Effector memory CD8-positive, alpha-beta T cell (primary cell): ENCODE measurements at places on chromosomes 3 and 15.

GRCh38 chr15:101121511-101122090 is 130.2 kb downstream of the CHSY1 start:
- no peaks in the 10 kb centered on the region for H3K27me3 ChIP-seq
- peaks cover 26% of the 10 kb centered on the region for H3K4me1 ChIP-seq
- no peak for DNase-seq
- peak overlapping the region; percentile 41 for H3K4me3 ChIP-seq
- no peaks in the 10 kb centered on the region for H3K36me3 ChIP-seq
- H3K27ac ChIP-seq = no peak overlapping the region

DNA sequence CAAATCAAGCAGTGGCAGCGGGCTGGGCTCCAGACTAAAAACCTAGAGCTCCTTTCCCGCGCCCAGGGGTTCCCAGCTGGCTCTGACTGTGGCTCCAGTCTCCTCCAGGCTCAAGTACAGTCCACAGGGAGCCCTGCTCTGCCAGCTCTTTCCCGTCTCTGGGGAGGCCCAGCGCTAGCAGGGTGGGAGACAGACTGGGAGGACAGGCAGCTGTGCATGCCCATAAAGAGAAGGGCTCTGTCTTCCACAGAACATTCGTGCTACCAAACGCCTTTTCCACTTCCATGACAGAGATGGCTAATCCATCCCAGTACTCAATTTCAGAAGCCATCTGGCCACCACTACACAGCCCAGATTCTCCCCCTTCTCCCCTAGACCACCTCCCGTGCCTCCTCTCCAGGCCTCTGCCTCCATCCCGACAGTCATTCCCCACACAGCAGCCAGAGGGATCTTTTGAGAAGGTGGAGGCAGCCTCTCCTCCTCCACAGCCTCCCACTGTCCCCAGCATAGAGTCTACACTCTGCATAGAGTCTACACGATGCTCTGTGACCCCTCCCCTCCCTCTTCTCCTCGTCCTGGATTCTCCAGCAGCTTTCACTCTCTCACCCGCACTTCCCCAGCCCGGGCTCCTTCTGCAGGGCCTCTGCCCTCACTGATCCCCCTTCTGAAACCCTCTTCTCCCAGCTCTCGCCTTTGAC is 6.8 kb upstream of the DUSP7 start:
- H3K4me3 ChIP-seq = no peak overlapping the region
- no peak for DNase-seq
- H3K36me3 ChIP-seq = peaks cover 6% of the 10 kb centered on the region
- H3K27ac ChIP-seq = peak overlapping the region; percentile 18
- H3K27me3 ChIP-seq = no peaks in the 10 kb centered on the region

- H3K4me1 ChIP-seq = no peaks in the 10 kb centered on the region
- no peaks in the 10 kb centered on the region for H3K36me3 ChIP-seq
- H3K4me3 ChIP-seq = no peak overlapping the region
Measured at GRCh38 chr15:32870240-32871033, 152.6 kb downstream of the GREM1 start.

DNA sequence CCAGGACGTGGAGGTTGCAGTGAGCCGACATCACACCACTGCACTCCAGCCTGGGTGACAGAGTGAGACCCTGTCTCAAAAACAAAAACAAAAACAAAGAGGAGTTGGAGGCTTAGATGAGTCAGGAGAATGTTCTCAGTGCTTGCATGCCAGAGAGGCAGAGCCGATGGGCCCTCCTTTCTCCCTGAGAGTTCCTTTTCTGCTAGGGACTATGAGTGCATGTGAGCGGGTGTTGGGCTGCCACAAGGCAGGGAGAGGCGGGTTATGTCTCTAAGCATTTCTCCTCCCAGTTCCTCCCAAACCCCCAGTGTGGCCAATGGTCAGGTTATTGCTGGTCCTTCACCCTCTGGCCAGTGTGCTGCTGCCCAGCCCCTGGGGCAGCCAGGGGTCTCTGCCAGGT is 45.1 kb downstream of the RTP1 start:
- H3K4me1 ChIP-seq = peaks cover 4% of the 10 kb centered on the region
- no peak overlapping the region for H3K4me3 ChIP-seq
- no peak overlapping the region for H3K27ac ChIP-seq
- no peak for DNase-seq
- no peaks in the 10 kb centered on the region for H3K36me3 ChIP-seq
- peaks cover 12% of the 10 kb centered on the region for H3K27me3 ChIP-seq

GRCh38 chr3:149751551-149751950 is 738 bp downstream of the COMMD2 start:
- no peaks in the 10 kb centered on the region for H3K27me3 ChIP-seq
- H3K36me3 ChIP-seq = peaks cover 20% of the 10 kb centered on the region
- H3K4me3 ChIP-seq = peak overlapping the region; percentile 97
- peak overlapping the region; percentile 97 for H3K27ac ChIP-seq

DNA sequence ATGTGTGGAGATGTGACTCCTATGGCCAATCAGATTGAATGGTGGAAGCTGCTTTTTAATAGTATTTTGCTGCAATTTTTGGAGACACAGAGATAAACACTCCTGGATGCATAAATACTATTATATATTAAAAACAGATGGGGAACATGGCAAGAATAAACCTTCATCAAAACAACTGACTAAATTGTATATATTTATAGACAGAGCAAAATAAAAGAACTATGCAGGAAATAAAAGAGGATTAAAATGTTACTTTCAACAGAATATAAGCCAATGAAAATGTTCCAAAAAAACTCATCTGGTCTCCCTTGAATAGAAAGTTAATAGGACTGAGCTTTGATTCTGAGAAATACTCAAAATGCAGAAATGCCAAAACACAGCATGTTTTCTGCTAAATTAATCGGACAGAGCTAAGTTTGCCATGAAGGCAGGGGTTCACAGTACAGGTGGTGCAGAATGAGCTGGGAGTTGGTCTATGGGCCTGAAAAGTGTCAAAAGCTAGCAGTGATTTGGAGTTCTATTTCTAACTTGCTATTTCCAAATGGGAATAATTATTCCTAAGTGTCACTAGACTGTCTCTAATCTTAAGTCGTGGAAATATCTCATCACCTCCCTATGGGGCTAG is 227.2 kb downstream of the CNTN3 start:
- DNase-seq = no peak
- no peak overlapping the region for H3K27ac ChIP-seq
- no peak overlapping the region for H3K4me3 ChIP-seq
- H3K27me3 ChIP-seq = no peaks in the 10 kb centered on the region
- no peaks in the 10 kb centered on the region for H3K4me1 ChIP-seq

DNA sequence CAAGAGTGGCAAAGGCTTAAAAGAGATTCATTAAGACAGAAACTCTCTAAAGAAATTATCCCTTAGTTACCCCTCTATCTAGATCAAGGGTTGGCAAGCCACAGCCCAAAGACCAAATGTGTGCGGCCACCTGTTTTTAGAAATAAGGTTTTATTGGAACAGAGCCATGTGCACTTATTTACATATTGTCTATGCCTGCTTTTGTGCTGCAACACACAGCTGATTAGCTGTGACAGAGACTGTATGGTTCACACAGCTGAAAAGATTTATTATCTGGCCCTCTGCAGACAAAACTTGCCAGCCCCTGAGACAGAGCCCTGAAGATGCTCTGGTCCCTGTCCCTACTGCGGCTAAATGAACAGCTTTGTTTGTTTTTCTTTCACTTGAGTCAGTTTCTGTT is 88.1 kb downstream of the ADAMTS9 start:
- H3K27me3 ChIP-seq = no peaks in the 10 kb centered on the region
- H3K4me3 ChIP-seq = no peak overlapping the region
- no peaks in the 10 kb centered on the region for H3K4me1 ChIP-seq
- H3K36me3 ChIP-seq = no peaks in the 10 kb centered on the region
- DNase-seq = no peak
- no peak overlapping the region for H3K27ac ChIP-seq

GRCh38 chr3:43036621-43037423 is 57.7 kb downstream of the GASK1A start:
- peak; percentile 18 for DNase-seq
- no peaks in the 10 kb centered on the region for H3K27me3 ChIP-seq
- H3K36me3 ChIP-seq = peaks cover 3% of the 10 kb centered on the region
- H3K27ac ChIP-seq = peak overlapping the region; percentile 76

GRCh38 chr3:172379372-172379771 is 68.9 kb downstream of the GHSR start:
- H3K36me3 ChIP-seq = peaks cover 28% of the 10 kb centered on the region
- H3K27me3 ChIP-seq = no peaks in the 10 kb centered on the region
- H3K27ac ChIP-seq = no peak overlapping the region
- no peak overlapping the region for H3K4me3 ChIP-seq
- DNase-seq = no peak

DNA sequence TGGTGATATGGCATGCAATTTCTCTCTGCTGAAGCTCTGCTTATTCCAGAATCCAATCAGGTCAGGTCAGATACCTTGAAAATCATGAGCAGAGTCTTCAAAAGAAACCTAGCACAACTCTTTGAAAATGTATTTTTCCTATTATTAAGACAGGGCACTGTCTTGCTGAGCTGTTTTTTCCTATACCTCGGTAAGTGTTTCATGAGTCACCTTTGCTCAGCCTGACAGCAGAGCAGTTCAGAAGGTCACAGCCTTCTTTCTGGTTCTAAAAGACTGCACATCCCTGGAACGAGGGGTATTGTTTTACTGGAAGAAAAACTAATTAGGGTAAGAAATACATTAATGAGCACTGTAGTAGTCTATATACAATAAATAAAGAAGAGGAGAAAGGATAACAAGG is 422.0 kb downstream of the SOX2 start:
- no peak overlapping the region for H3K27ac ChIP-seq
- no peaks in the 10 kb centered on the region for H3K4me1 ChIP-seq
- no peaks in the 10 kb centered on the region for H3K27me3 ChIP-seq
- peaks cover 3% of the 10 kb centered on the region for H3K36me3 ChIP-seq
- H3K4me3 ChIP-seq = no peak overlapping the region

DNA sequence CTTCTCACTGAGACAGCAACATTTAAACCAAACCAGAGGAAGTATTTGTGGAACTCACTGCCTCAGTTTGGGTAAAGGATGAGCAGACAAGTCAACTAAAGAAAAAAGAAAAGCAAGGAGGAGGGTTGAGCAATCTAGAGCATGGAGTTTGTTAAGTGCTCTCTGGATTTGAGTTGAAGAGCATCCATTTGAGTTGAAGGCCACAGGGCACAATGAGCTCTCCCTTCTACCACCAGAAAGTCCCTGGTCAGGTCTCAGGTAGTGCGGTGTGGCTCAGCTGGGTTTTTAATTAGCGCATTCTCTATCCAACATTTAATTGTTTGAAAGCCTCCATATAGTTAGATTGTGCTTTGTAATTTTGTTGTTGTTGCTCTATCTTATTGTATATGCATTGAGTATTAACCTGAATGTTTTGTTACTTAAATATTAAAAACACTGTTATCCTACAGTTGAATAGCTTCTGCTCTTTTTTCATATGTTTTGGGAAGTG is 23.3 kb downstream of the CLDN18 start:
- no peak overlapping the region for H3K27ac ChIP-seq
- H3K36me3 ChIP-seq = no peaks in the 10 kb centered on the region
- no peak overlapping the region for H3K4me3 ChIP-seq
- no peaks in the 10 kb centered on the region for H3K4me1 ChIP-seq
- H3K27me3 ChIP-seq = peaks cover 28% of the 10 kb centered on the region

GRCh38 chr15:38154837-38155236 is 97.8 kb upstream of the SPRED1 start:
- H3K27ac ChIP-seq = no peak overlapping the region
- DNase-seq = no peak
- peaks cover 10% of the 10 kb centered on the region for H3K27me3 ChIP-seq
- H3K4me3 ChIP-seq = no peak overlapping the region
- H3K36me3 ChIP-seq = no peaks in the 10 kb centered on the region
- no peaks in the 10 kb centered on the region for H3K4me1 ChIP-seq

GRCh38 chr15:62760538-62760937 is 282.0 kb upstream of the TPM1 start:
- no peaks in the 10 kb centered on the region for H3K36me3 ChIP-seq
- no peak overlapping the region for H3K4me3 ChIP-seq
- DNase-seq = no peak
- H3K27ac ChIP-seq = no peak overlapping the region
- peaks cover 4% of the 10 kb centered on the region for H3K27me3 ChIP-seq

DNA sequence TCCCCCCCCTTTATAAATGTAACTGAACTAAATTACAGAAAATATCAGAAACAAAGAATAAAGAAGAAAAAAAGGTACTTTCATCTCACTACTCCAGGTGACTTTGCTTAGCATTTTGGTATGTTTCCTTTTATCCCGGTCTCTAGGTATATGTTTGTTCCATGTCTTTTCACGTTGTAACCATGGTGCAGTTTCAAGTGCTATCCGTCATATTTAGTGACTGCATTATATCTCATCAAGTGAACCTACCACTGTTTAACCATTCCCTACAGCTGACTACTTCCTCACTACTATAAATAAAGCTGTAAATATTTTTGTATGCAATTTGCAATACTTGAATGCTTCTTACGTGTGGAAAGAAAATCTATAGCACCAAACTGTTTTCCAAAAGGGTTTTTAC is 2.2 kb downstream of the BTBD1 start:
- peaks cover 5% of the 10 kb centered on the region for H3K36me3 ChIP-seq
- no peak overlapping the region for H3K27ac ChIP-seq
- no peaks in the 10 kb centered on the region for H3K27me3 ChIP-seq
- H3K4me3 ChIP-seq = no peak overlapping the region

GRCh38 chr15:28021281-28022039 is 77.7 kb downstream of the OCA2 start:
- no peaks in the 10 kb centered on the region for H3K27me3 ChIP-seq
- DNase-seq = no peak

DNA sequence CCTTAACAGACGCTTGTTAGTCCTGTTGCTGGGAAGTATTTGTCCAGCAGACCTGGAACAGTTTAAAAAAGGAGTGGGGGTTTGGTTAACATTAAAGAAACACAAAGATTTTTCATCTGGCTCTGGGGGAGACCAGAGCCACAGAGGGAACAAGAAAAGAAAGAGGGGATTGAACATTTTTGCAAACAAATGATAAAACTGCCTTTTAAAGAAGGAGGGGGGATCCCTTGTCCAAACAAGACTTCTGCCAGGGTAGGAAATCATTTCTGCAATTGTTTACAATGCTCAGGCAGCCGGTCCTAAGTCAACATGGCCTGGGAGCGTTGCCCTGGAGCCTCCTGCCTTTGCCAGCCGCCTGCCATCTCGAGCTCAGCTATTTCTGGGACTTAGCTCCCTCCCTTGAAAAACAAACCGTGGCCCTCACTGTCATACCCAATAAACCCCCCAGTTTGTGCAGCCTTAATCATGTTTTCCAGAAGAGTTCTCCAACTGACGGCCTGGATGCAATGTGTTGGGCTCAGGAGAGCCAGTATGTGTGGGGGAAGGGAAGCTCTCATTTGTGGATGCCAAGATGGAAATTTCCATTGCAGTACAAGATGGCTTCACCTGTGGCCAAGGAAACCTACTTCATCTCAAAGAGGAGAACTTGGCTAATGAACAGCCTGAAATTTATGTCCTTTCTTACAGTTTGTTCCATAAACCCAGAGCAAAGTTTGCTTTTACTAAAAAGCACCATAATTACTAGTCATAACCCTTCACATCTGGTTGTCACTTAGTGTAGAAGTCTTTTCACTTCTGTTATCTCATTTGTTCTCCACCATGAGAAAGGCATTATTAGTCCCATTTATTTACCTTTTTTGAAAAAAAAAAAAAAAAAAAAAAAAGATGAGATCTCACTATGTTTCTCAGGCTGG is 75.9 kb upstream of the RNU6-1 start:
- no peak overlapping the region for H3K4me3 ChIP-seq
- peaks cover 3% of the 10 kb centered on the region for H3K36me3 ChIP-seq
- H3K4me1 ChIP-seq = no peaks in the 10 kb centered on the region
- no peak overlapping the region for H3K27ac ChIP-seq

GRCh38 chr3:42980909-42981308 is 1.8 kb downstream of the GASK1A start:
- DNase-seq = no peak
- no peak overlapping the region for H3K27ac ChIP-seq
- peaks cover 50% of the 10 kb centered on the region for H3K27me3 ChIP-seq
- H3K4me1 ChIP-seq = peaks cover 5% of the 10 kb centered on the region
- no peak overlapping the region for H3K4me3 ChIP-seq
- H3K36me3 ChIP-seq = no peaks in the 10 kb centered on the region
